ENCODE measurements at places on chromosomes 16 and 17.

GRCh38 chr16:61432421-61432820, 603.8 kb downstream of the CDH8 start:
- DNase-seq: peak; percentile 1

GRCh38 chr16:57628008-57628781, at the start of gene ADGRG1:
Gene ADGRG1, plus strand, starts transcription at chr16:57628630. Its CDS starts 21,658 bp downstream, at chr16:57650288.
- peak; percentile 100 for DNase-seq

GRCh38 chr17:27741361-27741861, 58.9 kb downstream of the NOS2 start:
- peak; percentile 29 for DNase-seq

- DNase-seq: no peak
Observed at GRCh38 chr17:39671651-39672521, 3.6 kb downstream of the PNMT start.

All from kidney capillary endothelial cell (primary cell).